ENCODE measurements at places on chromosomes 4 and X. TPM values are rescaled to one million over a fixed set of nuclear protein-coding genes. Genes with fewer than 3 reads are reported as not detected.

The CDKL2 gene
- not detected for total RNA-seq

The ADAM29 gene
- total RNA-seq, result not detected

The MAGEB10 gene
- not detected for total RNA-seq

The TEX13D gene
- not detected for total RNA-seq

The PNPLA4 gene
- 7.6 TPM for total RNA-seq

The CPZ gene
- not detected for total RNA-seq

The MAGEC1 gene
- not detected for total RNA-seq

The RPL34 gene
- 1,411 TPM for total RNA-seq

GRCh38 chr4:185275501-185275900 lies 66.1 kb downstream of the SNX25 start:
- no peak for DNase-seq

- no peak for DNase-seq
These were observed 35.0 kb upstream of the BCOR start for GRCh38 chrX:40132751-40133150.

- DNase-seq, result no peak
These were observed 646.0 kb upstream of the PITX2 start for GRCh38 chr4:111268769-111269414.

GRCh38 chr4:173357939-173358338 lies 12.8 kb upstream of the SAP30 start:
- no peak for DNase-seq

GRCh38 chr4:110988722-110989121 lies 365.8 kb upstream of the PITX2 start:
- DNase-seq, result no peak

GRCh38 chr4:27005501-27005900 lies 144.9 kb downstream of the STIM2 start:
- no peak for DNase-seq

DNA sequence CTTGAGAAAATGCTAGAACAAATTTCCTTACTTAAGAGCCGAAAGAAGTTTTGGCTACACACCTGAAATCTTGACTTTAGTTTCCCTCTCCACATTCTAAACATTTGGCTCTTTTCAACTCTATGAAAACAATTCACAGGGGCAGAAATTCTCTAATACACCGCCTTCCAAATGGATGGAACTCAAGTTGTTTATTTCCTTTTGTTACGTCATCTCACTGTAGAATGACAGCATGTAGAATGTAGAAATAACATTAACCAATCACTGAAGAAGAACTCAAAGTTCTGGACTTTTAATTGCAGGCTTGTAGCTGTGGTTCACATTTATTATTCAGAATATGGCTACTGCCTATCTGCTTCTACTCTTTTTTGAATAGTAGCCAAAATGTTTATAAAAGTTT lies 1.9 kb downstream of the DMP1 start:
- DNase-seq, result no peak

- DNase-seq, result peak; percentile 34
These were observed 10.9 kb downstream of the ABRAXAS1 start for GRCh38 chr4:83473966-83474365.

- DNase-seq, result no peak
These were observed at the start of gene ADGRL3 for GRCh38 chr4:61200187-61200915. ADGRL3 (plus strand) TSS chr4:61200326.

DNA sequence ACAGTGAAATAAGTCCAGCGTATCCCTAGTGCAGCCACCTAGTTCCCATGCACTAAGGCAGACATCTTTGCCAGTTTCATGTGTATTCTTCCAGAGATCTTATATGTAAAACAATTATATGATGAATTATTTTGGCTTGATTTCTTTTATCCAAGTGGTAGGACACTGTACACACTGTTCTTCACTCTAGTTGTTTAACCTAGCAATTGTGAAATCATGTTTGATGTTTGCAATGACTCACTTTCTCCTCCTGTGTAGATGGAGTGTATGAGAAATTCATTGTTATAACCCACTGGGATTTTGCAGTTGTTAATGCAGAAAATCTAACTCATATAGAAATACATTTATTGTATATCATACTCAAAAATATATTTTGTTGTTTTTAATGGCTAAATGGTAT lies 17.5 kb upstream of the TBC1D1 start:
- DNase-seq, result no peak

DNA sequence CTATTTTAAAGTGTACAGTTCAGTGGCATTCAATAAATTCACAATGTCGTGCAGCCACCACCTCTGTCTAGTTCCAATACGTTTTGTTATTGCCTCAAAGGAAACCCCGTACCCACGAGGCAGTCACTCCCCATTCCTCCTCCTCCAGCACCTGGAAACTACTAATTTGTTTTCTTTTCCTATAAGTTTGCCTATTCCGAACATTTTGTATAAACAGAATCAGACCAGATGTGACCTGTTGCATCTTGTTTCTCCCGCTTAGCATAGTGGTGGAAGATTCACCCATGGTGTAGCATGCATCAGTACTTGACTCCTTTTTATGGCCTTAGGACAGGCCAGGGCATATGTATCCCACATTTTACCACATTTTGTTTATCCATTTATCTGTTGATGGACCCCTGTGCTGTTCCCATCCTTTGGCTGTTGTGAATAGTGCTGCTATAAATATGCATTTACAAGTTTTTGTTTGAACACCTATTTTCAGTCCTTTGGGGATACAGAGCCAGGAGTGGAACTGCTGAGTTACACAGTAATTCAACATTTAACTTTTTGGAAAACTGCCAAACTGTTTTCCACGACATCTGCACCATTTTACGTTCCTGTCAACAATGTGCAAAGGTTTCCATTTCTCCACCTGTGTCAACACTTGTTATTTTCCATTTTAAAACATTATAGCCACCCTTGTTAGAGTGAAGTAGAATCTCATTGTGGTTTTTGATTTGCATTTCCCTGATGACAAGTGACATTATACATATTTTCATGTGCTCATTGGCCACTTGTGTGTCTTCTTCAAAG lies 57.8 kb upstream of the STX18 start:
- no peak for DNase-seq

GRCh38 chr4:1898007-1898406 lies 26.8 kb downstream of the NSD2 start:
- DNase-seq, result no peak

DNA sequence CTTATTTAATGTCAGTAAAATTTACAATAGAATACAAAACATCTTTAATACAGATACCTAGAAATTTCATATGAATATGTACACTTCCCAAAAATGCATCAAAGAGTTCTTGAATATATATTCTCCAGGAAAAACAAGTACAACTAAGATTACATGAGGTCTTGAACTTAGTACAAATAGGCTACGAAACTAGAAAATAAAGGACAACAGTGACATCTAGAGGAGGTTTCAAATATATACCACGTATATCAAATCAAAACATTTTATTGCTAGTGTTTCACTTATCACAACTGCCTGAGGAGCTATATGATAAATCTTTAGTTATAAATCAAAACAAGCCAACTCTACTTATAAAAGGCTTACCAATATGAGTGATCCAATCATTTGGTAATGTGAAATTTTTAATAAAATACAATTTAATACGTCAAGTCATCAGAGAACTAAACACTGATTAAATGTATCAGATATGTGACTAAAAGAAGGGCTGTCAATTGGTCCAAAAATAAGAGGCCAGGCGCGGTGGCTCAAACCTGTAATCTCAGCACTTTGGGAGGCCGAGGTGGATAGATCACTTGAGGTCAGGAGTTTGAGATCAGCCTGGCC lies 36.6 kb downstream of the ANAPC10 start:
- no peak for DNase-seq

GRCh38 chr4:156113138-156113765 lies 159.6 kb upstream of the CTSO start:
- DNase-seq, result no peak

DNA sequence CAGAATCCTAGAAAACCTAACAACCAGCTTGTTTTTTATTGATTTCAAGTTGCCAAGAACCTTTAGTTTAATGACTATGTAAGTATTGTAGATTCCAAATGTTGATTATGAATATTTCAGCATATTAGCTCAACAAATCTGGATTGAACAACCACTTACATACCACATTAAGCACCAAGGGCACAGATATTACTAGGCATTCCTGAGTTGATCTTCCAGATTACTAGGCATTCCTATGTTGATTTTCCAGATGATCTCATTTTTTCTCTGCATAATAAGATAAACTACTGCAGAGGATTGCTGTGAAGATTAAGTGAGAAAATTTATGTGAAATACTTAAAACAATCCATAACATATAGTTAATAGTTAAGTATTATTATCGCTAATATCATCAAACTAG lies 17.4 kb upstream of the DCAF8L1 start:
- no peak for DNase-seq

- no peak for DNase-seq
These were observed 337.8 kb downstream of the ARHGAP24 start for GRCh38 chr4:85812776-85813175.

DNA sequence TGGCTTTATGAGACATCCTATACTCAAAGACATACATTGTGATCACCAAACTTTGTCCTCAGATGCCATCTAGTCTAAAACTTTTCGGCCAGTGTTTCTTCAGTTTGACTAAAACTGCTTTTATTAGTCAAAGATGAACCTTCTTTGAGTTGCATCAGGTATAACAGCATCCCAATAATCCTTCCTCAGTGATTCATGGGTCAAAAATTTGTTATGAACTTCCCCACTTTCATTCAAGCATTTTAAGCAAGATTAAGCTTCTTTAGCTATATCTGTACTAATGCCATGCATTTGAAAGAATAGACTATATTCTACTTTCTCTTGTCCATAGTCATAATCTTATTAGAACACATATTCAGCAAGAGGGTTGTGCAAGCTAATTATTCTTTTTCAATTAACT lies 1070.4 kb upstream of the ADGRL3 start:
- DNase-seq, result no peak

- DNase-seq, result no peak
These were observed 131.1 kb upstream of the STIM2 start for GRCh38 chr4:26729547-26729946.

- no peak for DNase-seq
These were observed 14.7 kb downstream of the GRPR start for GRCh38 chrX:16138108-16138427.

DNA sequence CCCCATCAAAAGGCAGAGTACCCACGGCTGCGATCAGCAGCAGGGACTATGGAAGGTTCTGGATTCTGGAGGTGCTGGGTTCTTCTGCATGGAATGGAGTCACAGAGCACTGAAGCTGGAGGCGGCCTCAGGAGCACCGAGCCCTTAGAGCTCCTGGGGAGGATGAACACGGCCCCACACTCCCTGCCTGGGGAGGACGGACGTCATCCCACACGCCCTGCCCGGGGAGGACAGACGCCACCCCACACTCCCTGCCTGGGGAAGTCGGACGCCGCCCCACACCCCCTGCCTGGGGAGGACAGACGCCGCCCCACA lies 9.9 kb downstream of the LRPAP1 start:
- no peak for DNase-seq

DNA sequence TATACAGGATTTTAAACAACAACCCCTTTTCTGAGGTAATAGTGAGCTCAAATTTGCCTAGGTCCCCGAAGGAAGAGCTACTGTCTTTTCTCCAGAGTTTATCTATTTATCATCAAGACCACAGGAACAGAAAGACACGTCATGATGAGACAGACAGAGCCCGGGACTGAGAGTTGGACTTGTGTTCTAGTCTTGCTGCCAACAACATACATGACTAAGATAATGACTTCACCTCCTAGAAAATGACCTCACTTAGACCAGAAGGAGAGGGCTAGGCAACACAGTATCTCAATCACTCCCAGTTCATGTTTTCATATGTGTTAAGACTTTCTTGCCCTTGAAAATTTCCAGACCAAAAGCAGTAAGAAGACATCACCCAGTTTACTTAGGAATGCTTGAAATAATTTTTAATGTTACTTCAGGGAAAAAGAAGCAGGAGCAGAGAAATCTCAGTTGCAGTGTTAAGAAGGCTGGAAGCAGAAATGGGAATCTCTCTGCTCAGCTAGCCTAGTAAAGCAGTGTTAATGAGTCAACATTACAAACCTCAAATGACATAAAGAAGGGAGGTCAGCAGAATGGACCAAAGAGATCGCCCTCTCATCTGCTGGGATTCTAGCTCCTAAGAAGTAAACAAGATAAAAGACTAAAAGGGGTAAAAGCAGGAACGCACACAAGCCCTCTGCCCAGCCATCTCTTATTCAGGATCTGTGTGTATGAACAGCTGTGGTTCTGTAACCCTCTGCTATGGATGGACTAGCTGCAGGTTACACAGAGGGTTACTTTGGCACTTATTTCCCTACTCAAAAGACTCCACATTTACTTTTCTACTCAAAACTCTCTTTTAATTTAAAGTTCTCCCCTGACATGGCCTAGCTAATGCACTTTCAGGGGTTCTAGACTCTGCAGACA lies 24.8 kb downstream of the PDGFC start:
- DNase-seq, result no peak

DNA sequence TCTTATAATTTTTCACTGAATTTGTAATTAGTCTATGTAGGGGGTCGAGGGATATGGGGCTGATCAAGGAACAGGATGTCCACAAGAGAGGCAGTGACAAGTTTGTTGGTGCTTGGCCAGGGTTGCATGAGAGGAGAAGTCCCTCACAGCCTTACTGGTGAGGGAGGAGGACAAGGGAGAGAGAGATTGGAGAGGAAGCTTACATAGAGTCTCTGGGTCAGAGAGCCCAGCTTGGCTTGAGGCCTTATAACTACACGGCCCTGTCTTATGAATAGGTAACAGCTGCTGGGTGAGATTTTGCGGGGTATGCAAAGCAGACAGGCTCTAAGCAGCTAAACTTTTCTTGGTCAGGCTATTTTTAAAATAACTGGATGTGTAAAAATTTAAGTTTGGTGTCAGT lies 37.9 kb upstream of the OTUD4 start:
- no peak for DNase-seq

DNA sequence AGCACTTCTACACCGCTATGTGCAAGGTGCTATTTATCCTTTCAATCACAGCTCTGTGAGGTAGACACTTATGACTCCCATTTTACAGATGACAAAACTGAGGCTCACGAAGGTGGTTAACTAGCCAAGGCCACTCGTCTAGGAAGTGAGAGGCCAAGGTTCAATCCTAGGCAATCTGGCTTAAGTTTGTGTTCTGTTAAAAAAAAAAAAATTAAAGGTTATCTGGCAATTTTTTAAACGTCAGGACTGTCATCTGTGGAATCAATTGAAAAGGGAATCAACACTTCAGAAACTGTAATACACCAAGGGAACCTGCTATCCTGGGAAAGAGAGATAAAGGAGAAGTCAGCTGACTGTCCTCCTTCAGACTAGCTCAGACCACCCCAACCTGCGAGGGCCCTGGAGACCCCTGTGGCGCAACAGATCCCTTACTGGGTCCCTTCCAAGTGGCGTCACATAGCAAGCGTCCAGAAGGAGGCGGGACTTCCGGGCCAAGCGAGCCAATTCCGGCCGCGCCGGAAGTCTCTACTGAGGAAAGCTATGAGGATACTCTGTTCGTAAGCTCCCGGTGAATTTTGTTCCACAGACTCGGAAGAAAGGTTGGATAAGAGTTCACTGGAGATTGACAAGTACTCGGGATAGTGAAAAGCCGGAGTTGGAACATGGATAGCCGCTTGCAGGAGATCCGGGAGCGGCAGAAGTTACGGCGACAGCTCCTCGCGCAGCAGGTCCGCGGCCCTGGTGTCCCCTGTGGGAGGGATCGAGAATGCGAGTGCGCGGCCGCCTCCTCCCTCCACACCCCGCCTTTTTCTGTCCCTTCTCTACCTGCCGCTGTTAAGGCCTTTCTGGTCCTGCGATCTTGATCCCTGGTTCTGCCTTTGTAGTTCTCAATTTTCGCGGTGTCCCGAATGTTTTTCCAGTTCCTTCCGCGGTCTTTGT lies at the start of gene METTL14:
Gene METTL14, plus strand, starts transcription at position 520 of the 939 bp plus-strand sequence. Its CDS starts 143 bp downstream, at position 663.
- DNase-seq, result peak; percentile 96

GRCh38 chr4:98204236-98204553 lies 57.0 kb upstream of the RAP1GDS1 start:
- no peak for DNase-seq
